ENCODE measurements at places on chromosomes 11 and 22. TPM values are rescaled to one million over a fixed set of nuclear protein-coding genes. Genes with fewer than 3 reads are reported as not detected.

DNA sequence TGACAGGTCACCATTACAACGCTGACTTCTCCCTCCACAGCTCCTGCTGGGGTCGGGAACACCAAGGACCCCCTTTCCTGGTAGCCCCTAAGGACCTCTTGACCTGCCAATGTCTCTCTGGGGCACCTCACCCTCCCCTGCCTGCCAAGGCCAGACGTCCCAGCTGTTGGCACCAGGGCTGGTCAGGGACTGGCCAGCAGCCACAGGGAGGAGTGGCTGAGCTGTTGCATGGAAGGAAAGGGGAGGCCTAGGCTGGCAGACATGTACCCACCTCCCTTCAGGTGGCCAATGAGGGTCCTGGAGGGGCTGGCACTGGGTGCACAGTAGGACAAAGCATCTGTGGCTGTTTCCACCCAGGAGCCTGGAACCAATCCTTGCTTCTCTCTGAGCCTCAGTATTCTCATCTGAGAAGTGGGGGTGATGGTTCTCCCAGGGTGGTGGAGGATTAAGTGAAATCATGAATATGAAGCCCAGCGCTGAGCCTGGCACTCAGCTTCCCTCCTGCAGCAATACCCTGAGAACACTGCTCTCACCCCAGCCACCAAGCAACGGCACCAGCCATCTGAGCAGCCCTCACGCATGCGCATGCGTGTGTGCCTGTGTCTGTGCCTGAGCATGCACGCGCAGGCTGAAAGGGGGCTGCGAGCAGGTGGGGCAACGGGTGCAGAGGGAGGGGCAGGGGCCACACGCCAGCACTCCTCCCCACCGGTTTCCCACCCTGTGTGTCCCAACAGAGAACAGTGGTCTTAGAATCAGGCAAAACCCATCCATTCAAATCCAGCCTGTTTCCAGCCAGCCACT lies 5.9 kb downstream of the KCNJ4 start:
- DNase-seq: no peak

DNA sequence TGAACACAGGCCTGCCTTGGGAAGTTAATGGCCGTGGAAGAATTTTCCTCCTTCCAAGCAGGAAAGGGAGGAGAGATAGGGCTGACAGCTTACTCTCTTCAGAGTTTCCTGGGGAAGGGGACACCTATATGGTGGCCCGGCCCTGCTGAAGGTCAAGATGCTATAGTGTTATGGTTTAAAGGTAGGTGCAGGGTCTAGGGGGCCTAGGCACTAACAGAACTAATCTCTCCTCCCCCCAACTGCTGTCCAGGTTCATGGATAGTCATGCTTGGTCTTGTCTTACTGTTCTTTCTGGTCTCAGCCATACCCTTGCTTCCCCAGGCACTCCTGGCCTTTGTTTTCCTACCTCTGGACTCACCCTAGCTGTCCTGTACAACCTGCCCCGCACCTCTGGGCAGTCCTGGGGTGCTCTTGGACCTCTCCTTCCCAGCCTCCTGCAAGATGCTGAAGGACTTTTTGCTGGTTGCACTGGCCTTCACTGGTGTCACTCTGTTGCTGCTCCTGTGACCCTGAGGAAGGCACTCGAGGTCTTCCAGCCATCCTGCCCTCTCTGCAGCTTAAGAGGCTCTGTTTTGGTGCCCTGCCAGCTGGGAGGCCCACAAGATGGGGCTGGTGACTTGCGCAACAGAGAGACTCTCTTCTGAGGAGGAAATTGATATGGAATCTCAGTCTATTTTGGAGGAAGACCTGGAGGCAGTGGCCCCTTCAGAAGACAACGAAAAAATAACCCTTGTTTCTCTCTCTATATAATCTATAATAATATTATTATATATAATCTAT lies 17.9 kb downstream of the SEC14L3 start:
- peak; percentile 39 for DNase-seq

GRCh38 chr11:4025967-4026324 lies 68.7 kb upstream of the RRM1 start:
- DNase-seq: peak; percentile 87

GRCh38 chr11:121446752-121447156 lies 5.4 kb upstream of the SORL1 start:
- peak; percentile 66 for DNase-seq

GRCh38 chr22:35605369-35605680 lies 11.8 kb downstream of the MB start:
- no peak for DNase-seq

DNA sequence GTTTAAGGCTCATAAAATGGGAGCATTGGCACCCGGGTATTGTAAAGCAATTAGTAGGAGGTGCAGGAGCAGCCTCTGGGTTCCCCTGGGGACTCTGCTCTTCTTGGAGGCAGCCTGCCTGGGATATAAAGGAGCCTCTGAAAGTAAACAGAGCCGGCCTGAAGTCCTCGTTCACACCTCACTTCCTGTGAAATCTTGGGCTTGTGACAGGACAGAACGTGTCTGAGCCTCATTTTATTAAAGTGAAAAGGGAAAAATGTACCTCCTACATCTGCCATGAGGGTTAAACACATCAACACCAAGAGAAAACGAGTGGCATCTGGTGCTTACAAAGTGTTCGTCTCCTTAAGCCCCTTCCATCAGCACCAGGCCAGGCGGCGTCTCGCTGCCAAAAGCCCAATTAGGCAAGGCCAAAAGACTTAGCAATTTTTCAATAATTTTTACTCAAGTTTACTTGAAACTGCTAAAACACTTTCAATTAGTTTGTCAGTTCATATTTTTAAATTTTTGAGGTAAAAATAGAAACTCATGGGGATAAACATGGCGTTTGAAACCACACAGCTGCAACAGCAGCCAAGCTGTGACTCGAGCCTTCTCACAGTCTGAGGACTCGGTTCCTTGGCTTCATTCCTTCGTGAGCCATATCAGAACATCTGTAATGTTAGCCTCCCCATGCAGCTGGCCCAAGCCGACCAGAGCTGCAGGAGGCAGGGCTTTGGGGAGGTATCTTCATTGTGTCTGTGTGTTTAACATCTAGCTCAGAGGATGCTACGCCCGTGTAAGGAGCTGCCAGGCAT lies 33.6 kb downstream of the MAP6 start:
- peak; percentile 76 for DNase-seq

DNA sequence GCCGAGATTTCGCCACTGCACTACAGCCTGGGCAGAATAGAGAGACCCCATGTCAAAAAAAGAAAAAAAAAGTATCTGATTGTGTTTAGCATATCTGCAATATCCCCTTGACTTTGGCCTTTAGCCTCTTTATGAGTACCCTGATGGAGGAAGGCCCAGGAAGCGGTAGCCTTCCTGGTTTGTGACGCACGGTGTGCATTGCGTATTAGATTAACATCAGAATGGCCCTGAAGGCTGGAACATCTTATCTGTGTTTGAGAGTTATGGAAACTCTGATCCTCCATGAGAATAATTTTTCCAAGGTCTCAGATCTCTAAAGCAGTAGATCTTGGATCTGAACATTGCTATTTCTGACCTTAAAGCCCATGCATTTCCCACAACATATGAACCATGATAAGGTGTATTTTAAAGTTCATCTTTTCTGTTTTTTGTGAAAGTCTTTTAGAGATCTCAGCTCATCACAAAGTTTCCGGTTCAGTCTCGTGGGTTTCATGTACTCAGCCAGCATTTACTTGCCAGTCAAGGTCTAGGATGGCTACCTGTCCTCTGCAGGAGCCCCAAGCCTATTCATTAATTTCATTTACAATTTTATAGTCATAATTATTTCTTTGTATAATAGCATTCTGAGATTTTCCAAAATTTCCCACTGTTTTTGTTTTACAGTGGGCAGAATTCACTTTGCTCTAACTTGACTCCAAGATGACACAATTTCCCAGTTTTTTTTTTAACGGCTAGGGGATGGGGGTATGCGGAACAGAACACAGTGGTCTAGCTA lies 605 bp upstream of the FDX1 start:
- DNase-seq: no peak

RASD2 gene
- not detected for total RNA-seq
